Fibroblast of skin of left quadriceps (primary cell): ENCODE measurements at places on chromosomes 5 and 9.

- no peak for DNase-seq
Observed at GRCh38 chr9:2140600-2141223, 125.6 kb downstream of the SMARCA2 start.

DNA sequence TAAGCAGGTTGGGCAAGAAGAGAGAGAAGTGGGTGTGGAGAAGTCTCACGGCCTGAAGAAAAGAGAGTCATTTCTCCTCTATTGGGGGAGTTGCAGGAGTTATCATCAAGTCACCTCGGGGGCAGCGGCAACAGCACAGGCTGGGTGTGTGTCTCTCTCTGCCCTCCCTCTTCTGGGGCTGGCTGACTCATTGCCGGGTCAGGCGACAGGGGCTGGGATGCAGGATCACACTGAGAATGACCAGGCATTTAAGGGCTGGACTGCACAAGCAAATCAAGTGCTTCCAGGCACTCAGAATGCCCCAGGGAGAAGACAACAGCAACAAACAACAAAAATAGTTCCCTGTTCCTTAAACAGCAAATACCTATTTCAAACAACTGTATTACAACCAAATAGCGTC lies 6.3 kb upstream of the EQTN start:
- no peak for DNase-seq

GRCh38 chr5:56625541-56625940 lies 189.8 kb upstream of the MAP3K1 start:
- peak; percentile 97 for DNase-seq

DNA sequence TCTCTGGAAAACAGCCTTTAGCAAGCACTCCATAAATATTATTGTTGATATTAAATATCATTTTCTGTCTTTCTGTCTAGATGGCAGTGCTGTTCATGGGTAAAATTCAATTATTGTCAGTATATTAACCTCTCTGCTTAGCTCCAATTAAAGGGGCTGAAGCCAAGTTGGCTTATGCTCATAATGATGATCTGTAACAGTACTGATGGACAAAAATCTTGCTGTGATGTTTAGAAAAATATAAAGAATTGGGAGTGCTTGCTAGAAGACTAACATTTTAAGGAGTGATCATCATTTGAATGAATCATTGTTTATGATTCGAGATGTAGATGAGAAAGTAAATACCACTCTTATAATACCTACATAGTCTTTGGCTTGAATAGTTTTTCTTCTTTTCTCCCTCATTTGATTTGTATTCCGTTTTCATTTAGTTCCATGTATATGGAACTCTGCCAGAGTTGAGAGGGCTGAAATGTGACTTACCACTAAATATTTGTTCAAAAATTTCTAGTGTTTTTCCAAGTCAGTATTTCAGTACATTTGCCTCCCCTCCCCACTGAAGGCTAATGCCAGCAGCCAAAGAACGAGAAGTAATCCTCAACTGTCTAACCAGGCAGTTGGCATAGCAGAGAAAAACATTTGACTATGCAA lies 538.3 kb downstream of the CSNK1G3 start:
- DNase-seq: no peak

DNA sequence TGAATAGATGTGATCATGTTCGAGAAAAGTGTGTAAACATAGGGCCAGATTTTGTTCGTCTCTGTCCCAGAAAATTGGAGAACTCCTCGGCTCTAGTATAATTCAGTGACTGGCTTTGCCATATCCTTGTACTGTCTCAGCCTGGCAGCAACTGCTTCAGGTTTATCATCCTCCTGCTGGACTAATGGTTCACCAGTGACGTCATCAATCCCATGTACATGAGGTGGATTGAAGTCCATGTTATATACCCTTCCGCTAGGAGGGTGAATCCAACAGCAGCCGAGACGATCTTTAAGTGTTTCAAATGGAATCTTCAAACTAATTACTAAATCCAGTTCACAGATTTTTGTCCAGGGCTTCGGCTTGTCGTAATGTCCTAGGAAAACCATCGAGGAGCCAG lies 17.1 kb upstream of the PLPP1 start:
- no peak for DNase-seq

DNA sequence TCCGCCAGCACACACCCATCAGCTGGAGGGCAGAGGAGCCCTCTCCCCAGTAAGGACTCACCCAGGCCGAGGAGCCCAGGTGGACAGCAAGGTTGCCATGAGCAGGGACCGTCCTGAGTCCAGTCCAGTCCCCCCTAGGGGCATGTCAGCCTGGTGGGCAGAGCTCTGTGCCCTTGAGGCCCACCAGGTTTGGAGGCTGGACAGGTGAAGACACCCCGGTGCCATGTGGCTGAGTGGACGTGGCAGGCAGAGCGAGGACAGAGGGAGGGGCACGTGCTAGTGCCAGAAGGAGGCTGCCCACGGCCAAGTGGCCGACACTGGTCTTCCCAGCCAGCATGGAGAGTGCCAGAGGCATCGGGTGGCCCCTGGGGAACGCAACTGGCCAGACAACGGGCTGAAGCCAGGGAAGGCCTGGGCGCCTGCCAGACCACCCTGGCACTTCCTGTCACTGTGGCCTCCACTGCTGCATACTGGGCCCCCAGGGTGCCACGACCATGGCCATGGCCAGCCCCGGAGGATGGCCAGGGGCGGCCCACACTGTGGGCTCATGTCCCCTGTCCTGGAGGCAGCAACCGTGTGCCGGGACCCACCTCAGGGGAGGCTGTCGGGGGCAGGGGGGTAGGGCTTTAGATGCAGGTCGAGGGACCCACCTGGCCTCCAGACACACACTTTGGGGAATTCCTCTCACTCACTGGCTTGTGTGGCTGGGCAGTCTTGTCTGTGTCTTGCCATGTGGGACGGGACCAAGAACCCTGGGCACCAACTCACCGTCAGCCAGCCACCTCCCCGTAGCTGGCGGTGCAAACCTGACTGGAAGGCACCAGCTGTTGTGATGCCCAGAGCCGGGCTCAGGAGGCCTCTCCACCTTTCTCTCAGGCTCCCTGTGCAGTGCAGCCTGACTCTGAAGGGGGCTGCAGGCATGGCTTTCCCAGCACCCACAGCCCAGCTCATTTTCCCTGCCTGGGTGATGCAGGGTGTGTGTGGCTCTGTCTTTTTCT lies 42.3 kb upstream of the LPCAT1 start:
- DNase-seq: no peak

DNA sequence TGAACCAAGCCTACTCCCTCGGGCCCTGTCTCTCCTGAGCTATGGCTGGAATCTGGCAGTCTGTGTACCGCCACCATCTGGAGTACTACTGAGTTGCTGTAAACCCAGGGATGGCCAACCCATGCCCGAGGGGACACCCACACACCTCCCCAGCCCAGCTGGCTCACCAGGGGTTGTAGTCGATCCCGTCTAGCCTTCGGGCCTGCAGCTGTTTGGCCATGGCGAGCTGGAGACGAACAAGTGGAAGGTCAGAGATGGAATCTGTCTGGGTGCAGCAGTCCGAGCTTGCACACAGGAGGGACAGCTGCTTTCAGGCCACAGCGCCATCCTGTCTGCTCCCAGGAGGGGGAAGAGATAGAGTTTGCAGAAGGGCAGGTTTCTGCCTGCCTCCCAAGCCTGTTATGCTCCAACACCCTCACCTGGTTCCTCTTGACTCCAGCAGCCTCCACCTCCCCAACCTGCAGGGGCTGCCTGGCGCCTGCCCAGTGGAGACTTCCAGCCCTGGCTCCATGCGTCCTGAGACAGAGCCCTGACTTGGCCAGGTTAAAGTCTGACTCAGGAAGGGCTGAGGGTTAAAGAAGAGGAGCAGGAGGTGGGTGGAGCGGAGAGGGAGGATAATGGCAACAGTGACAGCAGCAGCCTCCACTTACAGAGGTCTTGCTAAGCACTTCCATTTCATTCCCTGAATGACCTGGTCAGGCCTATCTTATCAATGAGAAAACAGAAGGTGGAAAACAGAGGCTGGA lies 15.8 kb upstream of the SPOUT1 start:
- DNase-seq: no peak

GRCh38 chr5:120140501-120140900 lies 323.6 kb upstream of the PRR16 start:
- no peak for DNase-seq

DNA sequence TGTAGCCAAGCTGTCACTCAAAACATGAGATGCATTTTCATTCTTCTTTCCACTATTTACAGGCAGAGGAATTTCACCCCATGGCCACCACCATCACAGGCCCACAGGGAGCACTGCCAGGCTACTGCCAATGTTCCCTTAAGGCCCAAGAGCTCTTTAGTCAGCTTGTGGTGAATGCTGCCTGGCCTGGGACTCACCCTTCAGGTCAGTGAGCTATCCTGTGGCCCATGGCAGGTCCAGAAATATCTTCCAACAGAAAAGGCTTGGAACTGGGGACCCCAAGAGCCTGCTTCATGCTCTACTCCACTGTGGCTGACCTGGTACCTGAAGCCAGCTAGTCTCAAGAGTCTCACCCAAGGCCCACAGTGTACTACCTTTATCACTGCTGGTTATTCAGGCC lies 1518.7 kb upstream of the CDH9 start:
- no peak for DNase-seq

DNA sequence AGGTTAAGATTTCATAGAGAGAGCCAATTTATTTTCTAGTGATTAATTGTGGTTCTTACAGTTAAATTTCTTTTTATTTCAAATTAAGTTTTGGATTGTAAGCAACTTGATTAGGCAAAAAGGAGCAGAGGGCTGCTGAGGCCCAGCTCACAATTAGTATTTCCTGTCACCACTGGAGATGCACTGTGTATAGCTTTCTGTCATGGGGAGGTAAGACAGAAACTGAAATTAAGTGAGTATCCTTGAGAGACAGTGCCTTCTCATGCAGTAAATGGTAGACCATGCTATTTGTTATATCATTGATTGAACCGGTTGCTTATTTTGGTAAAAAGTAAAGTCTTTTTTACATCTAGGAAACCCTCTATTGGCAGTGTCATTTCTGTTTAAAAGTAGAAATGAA lies 190.7 kb downstream of the CCDC171 start:
- no peak for DNase-seq

DNA sequence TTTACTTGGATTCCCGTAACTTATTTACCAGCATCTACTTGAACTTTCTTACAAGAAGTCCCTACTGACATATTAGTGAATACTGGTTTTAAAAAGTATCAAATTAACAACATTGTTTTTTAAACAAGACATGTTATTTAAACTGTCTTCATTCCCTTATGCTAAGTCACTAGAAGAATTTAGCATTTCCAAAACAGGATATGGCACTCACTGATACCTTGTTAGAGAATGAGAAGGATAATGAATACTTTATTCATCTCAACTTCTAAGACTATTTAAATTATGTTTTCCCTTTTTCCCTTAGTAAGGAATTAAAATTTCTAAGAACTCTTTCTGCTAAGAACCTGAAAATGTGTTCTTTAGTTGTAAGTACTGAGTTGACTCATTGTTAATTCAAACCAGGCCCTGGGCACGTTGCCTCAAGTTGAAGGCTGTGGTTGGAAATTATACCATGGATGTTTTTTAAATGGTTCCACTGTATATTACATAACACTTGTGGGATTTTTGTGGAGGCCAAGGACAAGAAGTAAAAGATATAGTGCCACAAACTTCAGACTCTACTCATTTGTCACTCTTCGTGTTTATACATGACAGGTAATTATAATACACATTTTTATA lies 219.0 kb upstream of the EDIL3 start:
- peak; percentile 93 for DNase-seq

- no peak for DNase-seq
Observed at GRCh38 chr9:133861086-133861485, 122.9 kb upstream of the SARDH start.

- no peak for DNase-seq
Observed at GRCh38 chr5:126849101-126849678, 72.3 kb downstream of the LMNB1 start.

DNA sequence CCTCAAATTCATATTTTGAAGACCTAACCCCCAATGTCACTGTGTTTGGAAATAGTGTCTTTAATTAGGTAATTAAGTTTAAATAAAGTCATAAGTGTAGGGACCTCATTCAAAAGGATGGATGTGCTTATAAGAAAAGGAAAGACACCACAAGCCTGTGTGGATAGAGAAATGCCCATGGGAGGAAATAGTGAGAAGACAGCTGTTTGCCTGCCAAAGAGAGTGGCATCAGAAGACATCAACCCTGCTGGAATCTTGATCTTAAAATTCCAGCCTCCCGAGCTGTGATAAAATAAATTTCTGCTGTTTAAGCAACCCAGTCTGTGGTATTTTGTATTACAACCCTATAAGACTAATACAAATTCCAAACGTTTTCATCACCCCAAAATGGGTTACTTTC lies 1867.9 kb upstream of the NUDT12 start:
- DNase-seq: no peak

GRCh38 chr5:144467792-144468191 lies 297.1 kb downstream of the KCTD16 start:
- peak; percentile 16 for DNase-seq

DNA sequence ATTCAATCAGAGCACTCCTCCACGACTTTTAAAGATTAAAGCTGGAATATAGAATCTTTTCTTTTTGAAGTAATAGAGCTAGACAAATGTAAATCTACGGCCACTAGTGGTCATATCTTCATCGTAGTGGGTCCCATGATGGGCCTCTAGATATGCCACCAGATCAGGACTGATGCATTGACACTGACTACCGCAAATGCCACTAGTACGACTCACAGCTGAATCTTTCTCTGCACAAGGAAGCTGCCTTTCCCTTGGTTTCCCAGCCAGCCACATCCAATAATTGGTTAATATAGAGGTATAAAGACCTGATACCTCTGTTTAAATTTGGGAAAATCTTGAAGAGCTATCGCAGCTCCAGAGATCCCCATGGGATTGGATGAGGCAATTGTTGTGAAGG lies 37.8 kb upstream of the ADRB2 start:
- DNase-seq: no peak

DNA sequence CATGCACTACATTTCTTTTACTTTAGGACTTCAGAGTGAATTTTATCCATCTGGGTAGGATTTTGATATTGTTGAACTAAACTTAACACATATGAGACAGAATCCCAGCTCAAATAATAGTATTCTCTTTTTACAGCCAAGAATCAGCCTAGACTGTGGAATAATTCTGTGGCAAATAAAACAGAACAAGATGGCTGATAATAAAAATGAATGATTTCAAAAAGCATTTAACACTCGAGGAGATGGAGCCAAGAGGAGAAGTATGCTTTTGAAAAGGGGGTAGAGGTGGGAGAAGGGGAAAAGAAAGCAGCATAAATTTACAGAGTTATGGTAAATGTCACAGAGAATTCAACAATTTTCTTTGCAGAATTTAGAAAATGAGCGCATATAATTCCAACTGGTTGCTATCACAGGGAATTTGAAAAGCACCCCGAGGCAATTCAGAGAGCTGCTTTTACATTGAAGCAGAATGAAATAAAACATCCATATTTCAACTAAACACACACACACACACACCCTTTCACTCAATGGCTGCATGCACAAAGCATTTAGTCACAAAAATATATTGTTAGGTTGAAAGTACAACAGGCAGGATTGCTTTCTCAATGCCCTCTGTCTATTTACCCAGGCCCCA lies 60.2 kb upstream of the DMAC1 start:
- DNase-seq: no peak
